ENCODE measurements at places on chromosomes 5 and 9.

DNA sequence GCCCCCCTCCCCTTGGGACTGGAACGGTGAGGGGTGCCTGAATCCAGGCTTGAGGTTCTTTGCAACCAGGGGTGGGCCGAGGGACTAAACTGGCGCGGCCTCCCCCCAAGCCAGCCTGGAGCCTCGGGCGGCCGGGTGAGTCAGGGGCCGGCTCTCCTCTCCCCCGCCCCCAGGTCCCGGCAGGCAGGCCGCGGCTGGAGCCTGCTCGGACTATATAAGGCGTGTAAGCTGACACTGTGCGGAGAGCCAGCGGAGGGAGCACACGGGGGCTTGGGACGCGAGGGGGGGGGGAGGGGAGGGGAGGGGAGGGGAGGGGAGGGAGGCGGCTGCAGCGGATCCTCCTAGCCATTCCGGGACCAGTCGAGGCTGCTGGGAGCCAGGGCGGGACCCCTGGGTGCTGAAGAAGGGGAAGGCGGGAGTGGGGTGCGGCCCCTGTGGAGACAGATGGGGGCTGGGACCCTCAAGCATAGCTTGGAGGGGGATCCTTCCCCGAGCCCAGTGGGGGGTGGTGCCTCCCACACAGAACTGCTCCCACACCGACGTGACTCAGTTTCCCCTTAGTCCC is 595 bp downstream of the PDLIM7 start:
- no peak for DNase-seq

GRCh38 chr5:101605700-101606099 is 690.4 kb downstream of the SLCO4C1 start:
- no peak for DNase-seq

GRCh38 chr9:137509198-137509597 is 41.0 kb downstream of the PNPLA7 start:
- no peak for DNase-seq

DNA sequence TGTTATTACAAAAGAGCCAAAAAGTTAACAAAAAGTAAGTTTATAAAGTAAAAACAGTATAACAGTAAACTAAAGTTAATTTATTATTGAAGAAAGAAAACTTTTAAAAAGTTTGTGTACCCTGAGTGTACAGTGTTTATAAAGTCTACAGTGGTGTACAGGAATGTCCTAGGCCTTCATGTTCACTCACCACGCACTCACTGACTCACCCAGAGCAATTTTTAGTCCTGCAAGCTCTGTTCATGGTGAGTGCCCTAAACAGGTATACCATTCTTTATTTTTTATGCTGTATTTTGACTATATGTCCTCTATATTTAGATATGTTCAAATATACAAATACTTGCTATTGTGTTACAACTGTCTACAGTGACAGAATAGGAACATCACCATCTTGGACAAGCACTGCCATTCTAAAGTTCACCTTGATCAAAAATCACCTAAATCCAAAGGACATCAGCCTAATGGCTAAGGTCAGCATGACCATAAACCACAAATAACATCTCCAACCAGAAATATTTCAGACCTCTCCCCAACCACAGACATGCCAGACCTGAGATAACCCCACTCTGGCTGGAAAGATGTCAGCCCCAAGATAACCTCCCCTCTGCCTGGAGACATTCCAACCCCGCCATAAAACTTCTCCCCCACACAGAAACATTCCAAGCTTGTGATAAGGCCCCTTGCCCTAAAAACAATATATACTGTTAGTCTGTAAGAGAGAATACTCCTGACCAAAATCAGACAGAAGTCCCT is 56.1 kb downstream of the AGXT2 start:
- DNase-seq = no peak

DNA sequence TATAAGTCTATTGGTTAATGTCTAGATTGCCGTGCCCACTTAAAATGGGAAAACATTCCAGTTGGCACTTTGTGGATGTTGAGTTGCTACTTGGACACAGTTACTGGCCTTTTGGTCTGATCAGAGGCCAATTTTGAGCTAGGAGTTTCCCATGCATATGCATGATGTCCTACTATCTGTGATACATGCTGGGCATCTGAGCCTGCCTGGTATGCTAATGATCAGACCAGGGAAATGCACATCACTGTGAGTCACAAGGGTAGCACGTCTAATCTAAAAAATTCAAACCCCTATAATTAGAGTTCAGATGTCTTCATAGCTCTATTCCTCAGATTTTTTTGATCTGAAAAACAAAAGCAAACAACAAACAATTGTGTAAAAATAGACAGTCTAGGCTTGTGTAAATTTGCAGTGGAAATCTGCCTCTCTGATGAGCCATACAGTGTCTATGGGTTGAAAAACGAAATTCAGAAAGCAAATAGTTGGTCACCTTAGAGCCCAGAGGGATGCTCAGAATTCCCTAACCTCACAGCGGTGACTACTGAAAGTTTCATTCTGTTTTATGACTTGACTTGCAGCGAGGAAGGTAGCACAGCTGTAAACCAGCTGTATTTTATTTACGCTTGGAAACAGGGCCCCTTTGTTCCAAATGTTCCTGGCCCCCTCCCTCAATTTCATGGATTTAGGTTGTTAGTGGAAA is 37.3 kb downstream of the PALM2AKAP2 start:
- DNase-seq = no peak

- no peak for DNase-seq
Observed at GRCh38 chr5:6419340-6419852, 29.3 kb upstream of the UBE2QL1 start.

- DNase-seq = no peak
Observed at GRCh38 chr9:95100071-95100627, 217.4 kb downstream of the FANCC start.

DNA sequence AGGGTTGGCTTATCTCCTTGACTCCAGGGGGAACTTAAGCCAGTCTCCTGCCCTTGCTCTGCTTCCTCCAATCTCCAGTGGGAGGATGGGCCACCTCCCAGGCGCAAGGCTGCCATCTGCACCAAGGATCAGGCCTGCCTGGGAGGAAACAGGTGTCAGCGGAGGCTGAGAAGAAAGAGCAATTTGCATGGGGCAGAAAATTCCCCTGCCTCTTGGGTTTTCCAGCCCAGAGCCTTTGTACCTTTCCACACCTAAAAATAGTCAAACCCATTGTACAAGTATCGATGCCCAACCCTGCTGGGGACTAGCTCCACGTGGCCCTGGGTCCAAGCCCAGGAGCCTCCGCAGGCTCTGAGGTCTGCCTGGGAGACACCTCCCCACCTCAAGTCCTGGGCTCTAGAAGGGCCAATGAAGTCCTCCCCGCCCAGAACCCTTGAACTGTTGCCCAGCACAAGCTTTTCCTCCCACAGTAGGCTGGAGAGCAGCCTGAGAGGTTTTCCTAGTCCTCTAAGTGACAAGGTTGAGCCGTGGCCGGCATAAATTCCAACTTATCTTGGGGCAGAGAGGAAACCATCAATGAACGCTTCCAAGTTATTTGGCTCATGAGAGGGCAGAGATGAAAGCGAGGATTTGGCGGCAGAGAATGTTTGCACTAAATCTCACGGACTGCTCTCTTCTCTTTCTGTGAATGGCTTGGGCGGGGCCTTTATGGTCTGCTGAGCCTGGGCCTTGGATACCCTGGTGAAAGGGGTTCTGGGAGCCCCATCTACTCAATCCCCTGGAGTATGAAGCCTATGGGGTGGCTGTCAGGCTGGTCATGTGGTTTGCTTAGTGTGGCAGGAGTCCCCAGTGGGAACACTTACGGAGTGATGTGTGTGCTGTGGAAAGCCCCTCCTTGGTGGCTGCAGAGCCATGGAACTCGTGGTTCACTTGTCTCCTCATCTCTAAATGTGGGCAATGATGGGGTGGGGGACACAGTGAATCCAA is 15.6 kb downstream of the JADE2 start:
- DNase-seq = no peak

DNA sequence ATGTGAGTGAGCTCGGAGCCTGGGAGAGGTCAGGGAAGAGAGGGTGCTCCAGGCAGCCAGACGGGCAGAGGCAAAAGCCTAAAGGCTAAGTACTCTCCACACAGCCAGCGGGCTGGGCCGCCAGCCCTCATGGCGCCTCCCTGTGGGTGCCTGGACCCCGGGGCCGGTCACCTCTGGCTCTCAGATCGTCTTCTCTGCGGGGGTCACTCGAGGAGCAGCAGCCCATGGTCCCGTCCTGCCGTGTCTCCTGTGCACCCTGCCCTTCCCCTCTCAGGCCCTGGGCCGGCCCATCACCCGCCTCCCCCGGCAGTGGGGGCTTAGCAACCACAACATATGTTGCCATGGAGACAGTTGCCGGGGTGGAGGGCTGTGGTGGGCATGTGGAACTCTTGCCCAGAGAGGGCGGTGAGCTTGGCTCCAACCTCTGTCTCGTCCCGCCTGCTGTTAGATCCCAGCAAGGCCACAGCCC is 4.2 kb downstream of the AK1 start:
- no peak for DNase-seq

DNA sequence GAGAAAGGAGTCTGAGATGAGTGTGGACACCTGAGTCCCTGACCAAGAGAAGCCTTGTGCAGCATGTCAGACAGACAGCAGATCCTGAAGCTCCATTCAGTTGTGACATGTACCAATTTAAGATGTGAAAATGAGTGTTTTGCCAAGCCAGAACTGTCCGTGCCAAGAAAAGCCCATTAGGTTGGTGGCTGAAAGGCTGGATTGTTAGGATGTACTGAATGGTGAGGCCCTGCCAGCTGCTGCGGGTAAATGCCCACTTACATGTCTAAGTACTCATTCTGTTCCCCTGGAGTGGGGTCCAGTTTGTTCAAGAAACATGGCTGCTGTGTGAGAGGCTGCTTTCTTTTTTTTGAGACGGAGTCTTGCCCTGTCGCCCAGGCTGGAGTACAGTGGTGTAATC is 14.6 kb downstream of the DAPK1 start:
- no peak for DNase-seq

- no peak for DNase-seq
Observed at GRCh38 chr5:561408-561807, 37.2 kb upstream of the SLC9A3 start.

- DNase-seq = no peak
Observed at GRCh38 chr9:21556581-21557427, 74.7 kb upstream of the IFNE start.

GRCh38 chr5:117204926-117205869 is 630.6 kb upstream of the SEMA6A start:
- DNase-seq = no peak

- no peak for DNase-seq
Observed at GRCh38 chr5:167671176-167671575, 620.3 kb upstream of the WWC1 start.

DNA sequence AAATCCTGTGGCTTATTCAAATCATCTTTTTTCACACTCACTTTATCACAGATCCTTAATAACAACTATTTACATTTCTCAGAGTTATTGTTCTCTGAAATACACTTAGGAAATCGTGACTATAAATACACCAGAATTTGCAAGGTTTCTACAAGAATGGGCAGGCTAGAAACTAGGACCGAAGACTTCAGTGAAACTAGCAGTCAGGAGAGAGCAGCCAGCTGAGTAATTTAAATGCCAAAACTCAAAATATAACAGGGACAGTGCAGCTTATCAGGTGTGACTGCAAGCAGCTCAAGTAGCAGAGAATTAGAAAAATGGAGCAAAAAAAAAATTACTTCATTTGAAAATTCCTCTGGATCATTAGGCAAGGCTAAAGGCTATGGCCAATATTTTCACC is 719.3 kb upstream of the ZNF608 start:
- DNase-seq = no peak

- no peak for DNase-seq
Observed at GRCh38 chr9:123945532-123945931, 15.6 kb upstream of the DENND1A start.

DNA sequence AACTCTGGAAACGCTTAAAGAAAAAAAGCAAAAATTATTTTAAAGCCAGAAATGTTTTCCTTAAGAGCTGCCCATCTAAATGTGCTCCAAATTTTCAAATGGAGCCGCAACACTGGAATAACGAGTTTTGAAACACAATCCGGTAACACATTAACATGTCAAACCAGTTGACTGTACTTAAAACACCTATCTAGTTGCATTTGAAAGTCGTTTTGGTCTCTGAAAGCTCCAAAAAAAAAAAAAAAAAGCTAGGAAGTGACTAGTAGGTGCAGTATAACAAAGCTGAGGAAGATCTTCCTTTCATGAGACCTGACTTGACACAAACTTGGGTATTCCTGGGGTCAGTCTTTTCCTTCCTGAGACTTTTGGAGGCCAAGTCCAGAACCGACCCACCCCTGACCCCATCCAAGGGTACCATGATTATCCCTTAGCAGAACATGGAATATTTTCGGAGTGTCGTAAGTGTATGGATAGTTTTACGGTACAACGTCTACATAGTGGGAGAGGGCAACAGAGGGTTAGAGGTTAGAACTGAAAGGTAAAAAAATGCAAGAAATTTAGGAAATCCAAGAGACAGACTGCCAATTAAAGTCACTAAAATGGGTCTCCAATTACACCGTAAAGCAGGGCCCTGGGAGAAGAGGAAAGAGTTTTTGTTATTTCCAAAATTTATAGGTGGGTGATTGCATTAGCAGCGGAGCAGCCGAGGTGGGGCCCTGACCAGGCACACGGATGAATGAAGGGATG is 812 bp downstream of the CETN3 start:
- no peak for DNase-seq

DNA sequence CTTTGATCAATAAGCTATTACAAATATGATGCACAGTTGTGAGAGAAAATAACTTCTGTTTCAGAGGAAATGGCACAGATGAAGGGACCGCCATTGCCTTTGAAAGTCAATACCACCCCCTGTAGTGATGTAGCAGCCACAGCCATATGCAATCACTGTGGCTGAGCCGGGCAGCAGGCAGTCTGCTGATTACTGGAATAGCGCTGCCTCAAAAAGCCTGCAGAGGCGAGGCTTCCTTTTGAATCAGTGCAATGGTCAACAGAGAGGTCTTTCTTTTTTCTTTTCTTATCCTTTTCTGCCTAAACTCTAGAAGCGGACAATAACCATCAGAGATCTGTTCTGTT is 265.1 kb upstream of the TAS2R1 start:
- no peak for DNase-seq

DNA sequence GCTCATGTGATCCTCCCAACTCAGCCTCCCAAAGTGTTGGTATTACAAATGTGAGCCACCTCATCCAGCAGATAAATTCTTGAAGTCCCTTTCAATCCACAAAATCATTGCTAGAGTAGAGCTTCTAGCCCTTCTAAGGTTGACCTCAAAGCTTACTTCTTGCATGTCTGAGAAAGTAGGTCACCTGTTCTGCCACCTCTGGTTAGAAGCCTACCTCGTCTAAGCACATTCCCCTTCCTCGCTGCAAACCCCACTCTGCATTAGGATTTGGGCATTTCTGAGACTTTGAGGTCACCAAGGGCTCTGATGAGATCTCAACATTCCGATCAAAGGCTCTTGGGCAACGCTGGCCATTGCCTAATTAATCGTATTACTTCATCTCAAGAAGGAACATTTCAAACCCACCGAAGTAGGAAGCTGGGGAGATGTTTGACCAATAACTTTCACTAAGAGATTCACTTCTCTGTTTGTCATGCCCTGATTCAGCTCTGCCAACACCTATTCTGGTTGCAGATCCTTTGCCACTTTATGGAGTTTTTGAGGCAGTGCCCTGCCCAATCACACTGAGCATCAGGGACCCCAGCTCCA is 8.6 kb downstream of the ADAM19 start:
- no peak for DNase-seq

- no peak for DNase-seq
Observed at GRCh38 chr5:113178073-113178779, 201.6 kb downstream of the DCP2 start.

Measured in activated gamma-delta T cell treated with Interleukin-2 at 50 U/mL for 16 hours (primary cell).